Spinal cord (tissue), 10 donors: ENCODE measurements at places on chromosomes 5 and 9. TPM values are rescaled to one million over a fixed set of nuclear protein-coding genes. Genes with fewer than 3 reads are reported as not detected.

DNA sequence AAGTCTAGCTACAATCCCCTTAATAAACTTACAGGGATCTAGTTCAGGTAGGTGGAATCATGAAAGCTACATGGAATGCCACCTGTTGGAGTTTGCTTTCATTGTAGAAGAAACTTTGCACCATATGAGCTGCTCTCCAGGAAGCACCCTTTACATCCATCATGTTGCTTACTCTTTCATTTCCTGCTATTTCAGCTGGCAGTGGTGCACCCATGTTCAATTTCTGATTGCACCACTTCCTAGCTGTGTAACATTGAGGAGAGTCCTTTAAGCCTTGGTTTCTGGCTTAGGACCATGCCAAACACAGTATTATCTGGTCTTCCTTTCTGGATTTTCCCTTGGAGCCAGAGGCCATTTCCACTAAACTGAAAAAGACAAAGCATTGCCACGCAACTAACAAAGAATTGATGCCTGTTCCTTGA lies 123.3 kb upstream of the SLC12A2 start:
- H3K4me3 ChIP-seq: no peak overlapping the region
- no peaks in the 10 kb centered on the region for H3K36me3 ChIP-seq
- DNase-seq: no peak
- H3K27me3 ChIP-seq: no peaks in the 10 kb centered on the region
- no peak overlapping the region for H3K27ac ChIP-seq
- peaks cover 8% of the 10 kb centered on the region for H3K4me1 ChIP-seq

DNA sequence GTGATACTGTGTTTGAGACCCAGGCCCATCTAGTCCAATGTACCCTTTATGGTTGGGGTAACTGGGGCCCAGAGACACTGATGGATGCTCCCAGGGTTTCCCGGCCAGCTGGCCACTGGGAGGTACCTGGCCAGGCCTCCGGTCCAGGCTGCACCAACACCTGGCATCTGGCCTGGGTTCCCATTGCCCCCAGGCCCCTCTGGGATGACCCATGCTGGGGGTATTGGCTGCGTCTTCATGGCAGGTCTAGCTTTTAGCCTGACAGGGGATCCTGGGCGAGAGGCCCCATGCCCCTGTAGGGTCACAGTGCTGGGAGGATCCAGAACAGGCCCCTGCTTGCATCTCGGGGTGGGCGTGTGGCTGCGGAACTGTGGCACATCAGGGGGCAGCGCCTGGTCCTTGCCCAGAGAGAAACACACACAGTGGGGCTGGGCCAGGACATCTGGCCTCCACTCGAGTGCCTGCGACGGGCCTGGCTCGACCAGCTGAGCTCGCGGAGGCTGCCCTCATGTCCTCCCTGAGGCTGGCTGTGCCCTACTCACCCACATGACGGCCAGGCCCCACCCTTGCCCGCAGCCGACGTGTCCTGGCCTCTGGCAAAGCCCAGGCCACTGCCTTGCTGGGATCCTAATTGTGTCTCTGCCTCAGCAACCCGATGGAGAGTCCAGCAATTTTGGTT lies 21.5 kb upstream of the COL5A1 start:
- DNase-seq: no peak
- H3K4me3 ChIP-seq: no peak overlapping the region
- H3K27ac ChIP-seq: no peak overlapping the region
- H3K27me3 ChIP-seq: no peaks in the 10 kb centered on the region
- peaks cover 57% of the 10 kb centered on the region for H3K4me1 ChIP-seq

GRCh38 chr5:34035756-34036155 lies 7.3 kb downstream of the C1QTNF3 start:
- no peak for DNase-seq
- no peak overlapping the region for H3K4me3 ChIP-seq
- no peak overlapping the region for H3K27ac ChIP-seq

- H3K27ac ChIP-seq: no peak overlapping the region
- peak; percentile 95 for DNase-seq
- H3K36me3 ChIP-seq: peaks cover 1% of the 10 kb centered on the region
- H3K4me3 ChIP-seq: no peak overlapping the region
- no peaks in the 10 kb centered on the region for H3K27me3 ChIP-seq
- H3K4me1 ChIP-seq: peaks cover 1% of the 10 kb centered on the region
These were observed 13.3 kb downstream of the RPS14 start for GRCh38 chr5:150436141-150436680.

- H3K4me1 ChIP-seq: no peaks in the 10 kb centered on the region
- H3K4me3 ChIP-seq: no peak overlapping the region
- H3K27me3 ChIP-seq: no peaks in the 10 kb centered on the region
- DNase-seq: no peak
These were observed 92.5 kb upstream of the TNFSF8 start for GRCh38 chr9:115022760-115023434.

GRCh38 chr9:90975781-90976538 lies 174.3 kb downstream of the SYK start:
- H3K27ac ChIP-seq: no peak overlapping the region
- H3K27me3 ChIP-seq: no peaks in the 10 kb centered on the region
- H3K4me3 ChIP-seq: no peak overlapping the region
- H3K36me3 ChIP-seq: no peaks in the 10 kb centered on the region

DNA sequence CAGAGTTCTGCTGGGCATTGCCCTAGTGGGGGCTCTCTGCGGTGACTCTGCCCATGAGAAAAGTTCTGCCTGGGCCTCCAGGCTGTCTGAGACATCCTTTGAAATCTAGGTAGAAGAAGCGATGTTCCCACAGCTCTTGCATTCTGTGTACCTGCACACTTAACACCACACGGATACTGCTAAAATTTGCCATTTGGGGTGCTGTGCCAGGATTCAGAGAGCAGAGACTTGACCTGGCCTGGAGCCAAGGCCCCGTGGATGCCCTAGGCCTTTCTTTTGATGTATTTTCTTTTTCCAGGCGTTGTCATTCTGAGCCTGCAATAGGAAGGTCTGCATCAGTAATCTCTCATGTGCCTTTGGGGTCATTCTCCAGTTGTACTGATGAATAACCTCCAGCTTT lies 89.3 kb upstream of the IL12B start:
- H3K36me3 ChIP-seq: no peaks in the 10 kb centered on the region
- no peak overlapping the region for H3K27ac ChIP-seq
- no peaks in the 10 kb centered on the region for H3K4me1 ChIP-seq
- H3K27me3 ChIP-seq: no peaks in the 10 kb centered on the region

DNA sequence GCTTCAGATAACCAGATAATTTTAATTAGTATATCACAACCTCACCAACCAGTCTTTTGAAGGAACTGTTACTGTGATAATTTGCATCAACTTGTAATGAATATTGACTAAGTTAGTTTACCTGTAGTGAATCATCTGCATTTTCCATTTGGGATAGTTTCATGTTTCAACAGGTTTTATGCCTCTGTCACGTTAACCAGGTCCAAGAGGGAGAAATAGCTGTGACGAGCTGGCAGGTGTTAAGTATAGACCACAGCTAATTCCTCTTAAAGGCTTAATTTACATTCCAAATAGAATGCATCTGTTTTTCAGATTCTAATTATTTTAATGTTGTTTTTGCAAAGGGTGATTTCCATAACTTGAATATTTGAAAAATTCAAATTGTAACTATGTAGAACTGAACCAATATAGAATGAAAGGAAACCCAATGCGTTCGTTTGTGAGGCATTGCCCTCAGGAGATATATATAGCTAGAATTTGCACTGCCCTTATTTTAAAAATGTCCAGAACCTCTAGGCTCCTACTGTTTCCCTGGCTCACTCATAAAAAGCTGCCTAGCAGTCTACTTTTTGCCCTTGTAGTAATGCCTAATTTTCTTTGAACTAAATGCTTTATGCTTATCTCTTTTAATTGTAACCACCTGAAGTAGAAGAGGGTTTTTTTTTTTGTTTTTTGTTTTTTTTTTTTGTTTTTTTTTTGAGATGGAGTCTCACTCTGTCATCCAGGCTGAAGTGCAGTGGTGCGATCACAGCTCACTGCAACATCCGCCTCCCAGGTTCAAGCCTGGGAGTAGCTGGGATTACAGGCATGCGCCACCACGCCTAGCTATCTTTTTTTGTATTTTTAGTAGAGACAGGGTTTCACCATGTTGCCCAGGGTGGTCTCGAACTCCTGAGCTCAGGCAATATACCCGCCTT lies 270.5 kb downstream of the SMARCA2 start:
- peaks cover 5% of the 10 kb centered on the region for H3K4me1 ChIP-seq
- DNase-seq: no peak
- no peak overlapping the region for H3K4me3 ChIP-seq
- H3K27ac ChIP-seq: no peak overlapping the region
- H3K36me3 ChIP-seq: no peaks in the 10 kb centered on the region

DNA sequence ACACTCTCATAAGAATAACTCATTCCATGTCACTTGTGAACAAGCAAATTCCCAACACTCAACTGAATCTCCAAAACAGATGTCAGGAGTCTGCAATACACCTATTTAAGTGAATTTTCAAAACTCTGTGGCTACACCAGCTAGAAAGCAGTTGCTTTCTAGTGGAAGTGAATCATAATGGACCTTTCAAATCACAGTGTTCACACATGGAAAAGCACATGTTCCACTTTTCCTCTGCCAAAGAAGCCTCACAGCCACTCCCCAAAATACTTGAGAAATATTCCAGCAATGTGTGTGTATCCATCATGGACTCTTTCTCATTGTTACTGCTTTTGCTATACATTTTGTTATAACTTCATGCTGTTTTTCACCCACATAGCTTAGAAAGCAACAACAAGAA lies 17.4 kb downstream of the MARCHF3 start:
- H3K27ac ChIP-seq: no peak overlapping the region
- no peaks in the 10 kb centered on the region for H3K27me3 ChIP-seq
- no peaks in the 10 kb centered on the region for H3K36me3 ChIP-seq
- DNase-seq: no peak
- H3K4me1 ChIP-seq: no peaks in the 10 kb centered on the region

DNA sequence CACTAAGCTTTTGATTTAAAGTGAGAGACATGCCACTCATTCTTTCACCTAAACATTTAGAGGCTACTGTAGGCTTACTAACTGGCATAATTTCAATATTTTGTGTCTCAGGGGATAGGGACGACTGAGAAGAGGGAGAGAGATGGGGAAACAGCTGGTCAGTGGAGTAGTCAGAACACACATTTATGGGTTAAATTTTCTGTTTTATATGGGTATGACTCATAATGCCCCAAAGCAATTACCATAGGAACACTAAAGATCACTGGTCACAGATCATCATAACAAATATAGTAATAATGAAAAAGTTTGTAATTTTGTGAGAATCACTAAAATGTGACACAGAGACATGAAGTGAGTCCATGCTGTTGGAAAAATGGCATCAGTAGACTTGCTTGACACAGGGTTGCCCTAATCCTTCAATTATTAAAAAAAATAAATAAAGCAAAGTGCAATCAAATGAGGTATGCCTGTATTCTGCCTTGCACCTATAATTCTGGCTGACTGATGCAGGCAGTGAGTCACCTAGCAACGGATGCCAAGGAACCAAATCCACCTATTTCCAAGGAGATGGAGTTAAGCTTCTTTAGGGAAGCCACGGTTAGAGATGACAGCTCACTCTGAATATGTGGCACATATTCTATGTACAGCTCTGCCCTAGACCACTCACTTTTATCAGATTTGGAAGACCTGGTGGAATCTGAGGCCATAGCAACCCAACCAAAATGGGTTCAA lies 166.1 kb downstream of the MARCHF11 start:
- no peaks in the 10 kb centered on the region for H3K27me3 ChIP-seq
- no peaks in the 10 kb centered on the region for H3K4me1 ChIP-seq
- no peaks in the 10 kb centered on the region for H3K36me3 ChIP-seq

DNA sequence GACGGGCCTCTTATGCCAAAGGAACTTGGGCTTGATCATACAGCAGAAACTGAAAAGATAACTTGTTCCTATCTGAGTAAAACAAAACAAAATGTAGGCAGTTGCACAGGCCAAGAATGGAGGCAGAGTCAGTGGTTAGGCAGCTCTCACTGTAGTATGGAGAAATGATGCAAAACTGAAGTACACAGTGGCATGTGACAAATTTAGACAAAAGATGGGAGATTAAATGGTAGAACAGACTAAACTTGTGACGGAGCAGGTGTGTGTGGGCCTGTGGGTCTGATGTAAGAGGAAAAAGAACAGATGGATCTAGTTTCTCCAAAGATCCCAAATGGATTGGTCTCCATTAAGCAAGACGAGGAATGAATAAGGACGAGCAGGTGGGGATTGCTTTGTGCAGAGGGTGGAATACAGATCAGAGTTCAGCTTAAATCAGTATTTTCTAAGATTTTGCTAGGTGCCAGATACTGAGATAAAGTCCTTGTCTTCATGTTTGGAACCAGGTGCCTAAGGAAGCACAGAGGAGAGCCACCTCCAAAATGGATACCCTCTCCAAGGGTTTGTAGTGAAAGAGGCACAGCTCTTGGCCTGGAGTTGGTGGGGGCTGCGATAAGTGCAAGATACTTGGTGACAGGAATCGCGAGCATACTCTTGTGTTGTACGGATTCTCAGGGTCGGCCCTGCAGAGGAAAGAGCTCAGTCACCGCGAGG lies 722 bp upstream of the DCP2 start:
- no peaks in the 10 kb centered on the region for H3K27me3 ChIP-seq
- H3K36me3 ChIP-seq: no peaks in the 10 kb centered on the region
- DNase-seq: no peak
- H3K4me3 ChIP-seq: peak overlapping the region; percentile 98

- H3K27ac ChIP-seq: no peak overlapping the region
- no peak for DNase-seq
- H3K4me1 ChIP-seq: no peaks in the 10 kb centered on the region
- H3K27me3 ChIP-seq: no peaks in the 10 kb centered on the region
- H3K4me3 ChIP-seq: no peak overlapping the region
- no peaks in the 10 kb centered on the region for H3K36me3 ChIP-seq
These were observed 260.6 kb downstream of the PSAT1 start for GRCh38 chr9:78557540-78557939.

GRCh38 chr5:180323160-180323559 lies 30.0 kb downstream of the GFPT2 start:
- no peak overlapping the region for H3K4me3 ChIP-seq
- peaks cover 35% of the 10 kb centered on the region for H3K36me3 ChIP-seq
- no peak overlapping the region for H3K27ac ChIP-seq
- H3K4me1 ChIP-seq: peaks cover 25% of the 10 kb centered on the region
- H3K27me3 ChIP-seq: no peaks in the 10 kb centered on the region

DNA sequence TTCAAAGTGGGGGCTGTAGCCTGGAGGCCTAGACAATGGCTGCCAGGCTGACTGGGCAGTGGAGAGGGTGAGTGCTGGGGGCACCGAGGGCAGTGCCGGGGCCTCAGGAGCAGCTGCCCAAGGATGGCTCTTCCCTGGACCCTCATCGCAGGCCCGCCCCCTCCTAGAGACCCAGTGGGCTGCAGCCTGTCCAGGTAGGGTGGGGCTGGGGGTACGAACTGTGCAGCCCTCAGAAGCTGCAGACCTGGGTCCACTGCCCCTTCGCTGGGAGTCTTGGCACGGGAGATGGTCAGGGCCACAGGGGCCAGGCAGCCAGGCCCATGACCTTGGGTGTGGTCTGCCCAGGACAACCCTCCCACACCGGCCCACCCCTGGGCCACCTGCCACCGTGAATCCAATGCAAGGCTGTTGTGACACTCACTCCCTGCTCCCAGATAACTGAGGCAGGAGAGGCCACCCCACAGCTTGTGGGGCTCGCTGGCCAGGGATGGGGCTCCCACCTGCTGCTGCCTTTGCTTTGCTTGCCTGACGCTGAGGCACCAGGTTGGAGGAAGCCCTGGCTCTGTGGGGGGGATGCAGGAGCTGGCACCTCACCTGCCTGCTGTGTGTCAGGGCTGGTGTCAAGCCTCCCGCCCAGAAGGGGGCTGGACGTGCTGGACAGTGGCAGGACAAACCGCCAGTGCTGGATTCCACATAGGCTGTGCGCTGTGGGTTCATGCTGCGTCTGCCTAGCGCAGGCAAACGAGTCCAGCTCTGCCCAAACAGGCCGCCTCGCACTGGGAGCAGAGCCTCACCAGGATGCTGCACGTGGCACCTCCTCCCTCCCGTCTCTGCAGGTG lies 23.1 kb upstream of the SLC9A3 start:
- DNase-seq: no peak
- H3K27ac ChIP-seq: no peak overlapping the region

The TGFBI gene
- total RNA-seq: 171 TPM

The PTGES gene
- total RNA-seq: 2.5 TPM

The TAF11L2 gene
- not detected for total RNA-seq

The ZNF454 gene
- total RNA-seq: 7.7 TPM

The PRSS3 gene
- total RNA-seq: 11.5 TPM

The MARCOL gene
- not detected for total RNA-seq

The CARD9 gene
- total RNA-seq: 2.4 TPM
